Activated naive CD8-positive, alpha-beta T cell treated with anti-CD3 and anti-CD28 coated beads for 36 hours (primary cell): ENCODE measurements at places on chromosomes 6 and 20. TPM values are rescaled to one million over a fixed set of nuclear protein-coding genes. Genes with fewer than 3 reads are reported as not detected.
A peak's percentile ranks its signal among the peaks of the same experiment; 100 is the strongest.

PHACTR3 gene
- not detected for total RNA-seq

MAS1 gene
- total RNA-seq: not detected

MAFB gene
- not detected for total RNA-seq

CTCFL gene
- not detected for total RNA-seq

C6orf52 gene
- total RNA-seq: 6.3 TPM

RIN2 gene
- not detected for total RNA-seq

RIPPLY2 gene
- total RNA-seq: not detected

RWDD1 gene
- 52.2 TPM for total RNA-seq

RAB23 gene
- total RNA-seq: 1.5 TPM

RAB44 gene
- total RNA-seq: not detected

PNLDC1 gene
- not detected for total RNA-seq

HMGCLL1 gene
- total RNA-seq: not detected

ZSCAN26 gene
- 5.2 TPM for total RNA-seq

SLC17A2 gene
- total RNA-seq: not detected

VSTM2L gene
- not detected for total RNA-seq

GRCh38 chr6:139271056-139271455 is 20.7 kb downstream of the TXLNB start:
- H3K36me3 ChIP-seq: no peaks in the 10 kb centered on the region
- H3K27me3 ChIP-seq: no peaks in the 10 kb centered on the region
- no peak overlapping the region for H3K4me3 ChIP-seq
- peaks cover 2% of the 10 kb centered on the region for H3K4me1 ChIP-seq
- peak overlapping the region; percentile 12 for H3K27ac ChIP-seq

DNA sequence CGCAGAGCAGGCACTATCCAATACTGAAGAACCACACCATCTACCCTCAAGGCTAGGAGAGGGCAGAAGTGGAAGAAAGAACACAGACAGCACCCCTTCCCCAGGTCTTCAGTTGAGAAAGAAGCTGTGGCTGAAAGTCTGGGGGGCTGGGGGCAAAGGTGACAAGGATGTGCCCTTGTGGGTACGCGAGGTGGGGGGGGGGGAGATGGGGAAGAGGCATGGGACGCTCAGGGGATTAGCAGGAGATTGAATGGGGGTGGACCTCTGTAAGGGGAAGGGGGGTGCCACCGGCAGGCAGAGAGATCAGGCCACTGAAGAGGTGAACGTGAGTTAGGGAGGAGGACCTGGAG is 1.1 kb downstream of the B4GALT5 start:
- DNase-seq: no peak
- peak overlapping the region; percentile 94 for H3K4me3 ChIP-seq
- H3K27me3 ChIP-seq: no peaks in the 10 kb centered on the region
- H3K4me1 ChIP-seq: peaks cover 34% of the 10 kb centered on the region
- peak overlapping the region; percentile 91 for H3K27ac ChIP-seq
- peaks cover 15% of the 10 kb centered on the region for H3K36me3 ChIP-seq

DNA sequence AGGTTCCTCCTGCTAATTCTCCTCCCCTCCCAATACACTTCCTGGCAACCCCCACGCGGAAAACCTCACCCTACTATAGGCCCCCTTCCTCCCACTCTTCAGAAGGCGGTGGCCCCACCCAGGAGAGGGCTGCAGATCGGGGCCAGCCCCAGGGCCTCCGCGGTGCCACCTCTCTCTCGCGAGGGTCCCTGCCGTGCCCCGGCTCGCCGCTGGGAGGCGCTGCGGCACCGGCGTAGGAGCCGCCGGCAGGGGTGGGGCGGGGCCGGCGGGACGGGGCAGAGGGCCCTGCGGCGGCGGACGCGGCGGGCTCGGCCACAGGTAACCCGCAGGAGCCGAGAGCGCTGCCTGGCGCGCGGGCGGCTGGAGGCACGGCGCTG is at the start of gene ANKRD6:
Gene ANKRD6, plus strand, starts transcription at position 278 of the 377 bp plus-strand sequence. CDS start 133,825 bp downstream, outside the sequence.
- DNase-seq: peak; percentile 92
- H3K4me3 ChIP-seq: peak within 1 kb of the TSS; percentile 72
- no peaks in the 10 kb centered on the region for H3K36me3 ChIP-seq

- H3K27me3 ChIP-seq: no peaks in the 10 kb centered on the region
- no peak for DNase-seq
- H3K27ac ChIP-seq: no peak overlapping the region
- H3K36me3 ChIP-seq: no peaks in the 10 kb centered on the region
- no peak overlapping the region for H3K4me3 ChIP-seq
These were observed 47.1 kb upstream of the CD83 start for GRCh38 chr6:14070457-14070856.

GRCh38 chr6:104771258-104771832 is 88.4 kb downstream of the HACE1 start:
- no peak overlapping the region for H3K27ac ChIP-seq
- no peak for DNase-seq
- H3K4me3 ChIP-seq: no peak overlapping the region
- no peaks in the 10 kb centered on the region for H3K4me1 ChIP-seq
- peaks cover 2% of the 10 kb centered on the region for H3K36me3 ChIP-seq

- H3K36me3 ChIP-seq: no peaks in the 10 kb centered on the region
- H3K4me1 ChIP-seq: peaks cover 6% of the 10 kb centered on the region
- no peak overlapping the region for H3K4me3 ChIP-seq
- no peak overlapping the region for H3K27ac ChIP-seq
These were observed 4.1 kb upstream of the GPR63 start for GRCh38 chr6:96841345-96841744.

GRCh38 chr6:5478380-5478779 is 217.1 kb downstream of the FARS2 start:
- DNase-seq: no peak
- H3K27me3 ChIP-seq: no peaks in the 10 kb centered on the region
- no peak overlapping the region for H3K27ac ChIP-seq

DNA sequence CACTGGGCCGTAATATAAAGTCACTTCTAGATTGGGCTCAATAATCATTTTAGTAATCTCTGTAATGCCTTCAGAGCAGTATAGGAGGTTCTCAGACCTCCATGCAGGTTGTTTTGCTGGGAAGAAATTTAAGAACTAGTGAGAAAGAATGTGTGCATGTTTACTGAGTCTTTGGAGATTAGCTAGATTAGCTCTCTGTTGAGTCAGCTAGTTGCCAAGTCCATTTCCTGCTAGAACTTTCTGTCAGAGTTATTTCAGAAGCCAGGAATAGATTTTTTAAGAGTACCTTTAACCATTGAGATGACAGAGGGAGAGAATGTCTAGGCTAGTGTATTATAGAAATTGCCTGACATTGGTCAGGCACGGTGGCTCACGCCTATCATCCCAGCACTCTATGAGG is 33.3 kb downstream of the ORC3 start:
- H3K27ac ChIP-seq: no peak overlapping the region
- no peaks in the 10 kb centered on the region for H3K27me3 ChIP-seq
- DNase-seq: no peak
- H3K4me3 ChIP-seq: no peak overlapping the region

DNA sequence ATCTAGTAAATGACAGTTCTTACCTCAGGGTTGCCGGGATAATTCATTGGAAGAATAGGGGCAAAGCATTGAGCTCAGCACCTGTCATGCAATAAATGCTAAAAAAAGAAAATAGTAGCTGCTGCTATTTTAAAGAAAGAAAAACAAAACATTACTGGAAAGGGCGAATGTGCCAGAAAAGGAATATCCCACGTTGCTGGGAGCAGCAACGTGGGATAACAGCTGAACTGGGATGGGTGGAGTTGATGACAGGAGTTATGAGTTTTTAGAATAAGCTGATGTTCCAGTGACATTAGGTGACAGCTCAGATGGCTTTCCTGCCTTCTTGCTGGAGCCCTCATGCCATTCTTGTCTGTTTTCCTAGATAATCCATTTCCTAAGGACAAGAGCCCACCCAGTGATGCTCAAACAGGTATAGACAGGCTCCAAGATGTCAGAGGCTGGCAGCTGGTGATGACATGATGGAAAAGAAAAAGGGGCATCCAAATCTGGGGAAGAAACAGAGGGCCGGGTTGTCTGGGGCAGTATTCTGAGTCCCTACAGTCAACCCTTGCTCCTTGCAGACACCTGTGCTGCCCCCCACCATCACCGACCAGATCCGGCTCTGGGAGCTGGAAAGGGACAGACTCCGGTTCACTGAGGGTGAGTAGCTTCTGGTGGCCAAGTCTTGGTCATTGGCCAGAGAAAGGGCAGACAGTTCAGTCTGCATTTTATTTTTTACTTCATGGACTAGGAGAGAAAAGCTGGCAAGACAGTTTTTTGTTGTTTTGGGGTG is 1.1 kb upstream of the VARS2 start:
- peak overlapping the region; percentile 34 for H3K27ac ChIP-seq
- H3K4me3 ChIP-seq: peak overlapping the region; percentile 94
- H3K27me3 ChIP-seq: no peaks in the 10 kb centered on the region
- H3K36me3 ChIP-seq: peaks cover 47% of the 10 kb centered on the region
- no peak for DNase-seq

DNA sequence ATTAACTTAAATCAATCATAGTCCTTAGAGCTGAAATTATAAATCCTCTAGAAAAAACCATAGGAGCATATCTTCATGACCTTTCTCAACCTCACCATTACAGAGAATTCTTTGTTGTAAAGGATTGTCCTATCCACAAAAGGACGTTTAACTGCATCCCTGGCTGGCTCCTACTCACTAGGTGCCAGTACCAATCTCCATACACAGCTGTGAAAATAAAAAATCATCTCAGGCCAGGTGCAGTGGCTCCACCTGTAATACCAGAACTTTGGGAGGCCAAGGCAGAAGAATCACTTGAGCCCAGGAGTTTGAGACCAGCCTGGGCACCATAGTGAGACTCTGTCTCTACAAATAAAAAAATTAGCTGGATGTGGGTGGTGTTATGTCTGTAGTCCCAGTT is 89.9 kb downstream of the PDSS2 start:
- no peak overlapping the region for H3K27ac ChIP-seq
- DNase-seq: no peak
- H3K36me3 ChIP-seq: no peaks in the 10 kb centered on the region
- peaks cover 6% of the 10 kb centered on the region for H3K4me1 ChIP-seq
- H3K4me3 ChIP-seq: no peak overlapping the region

DNA sequence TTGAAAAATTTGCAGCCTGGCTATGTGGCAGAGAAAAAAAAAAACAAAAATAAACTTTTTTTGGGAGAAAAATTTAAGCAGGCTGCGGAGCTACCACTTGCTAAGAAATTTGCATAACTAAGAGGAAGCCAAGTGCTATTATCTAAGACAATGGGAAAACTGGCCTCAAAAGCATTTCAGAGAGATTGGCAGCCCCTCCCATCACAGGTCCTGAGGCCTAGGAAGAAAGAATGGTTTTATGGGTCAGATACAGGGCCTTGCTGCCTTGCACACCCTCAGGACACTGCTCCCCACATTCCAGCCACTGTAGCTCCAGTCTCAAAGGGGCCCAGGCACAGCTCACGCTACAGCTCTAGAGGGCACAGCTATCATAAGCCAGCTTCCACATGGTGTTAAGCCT is 777.9 kb downstream of the TENT5A start:
- H3K36me3 ChIP-seq: no peaks in the 10 kb centered on the region
- DNase-seq: no peak
- H3K27me3 ChIP-seq: no peaks in the 10 kb centered on the region
- no peaks in the 10 kb centered on the region for H3K4me1 ChIP-seq
- no peak overlapping the region for H3K27ac ChIP-seq

GRCh38 chr6:108434222-108434621 is 126.5 kb upstream of the FOXO3 start:
- peaks cover 2% of the 10 kb centered on the region for H3K4me1 ChIP-seq
- H3K27me3 ChIP-seq: no peaks in the 10 kb centered on the region
- no peak overlapping the region for H3K4me3 ChIP-seq

- H3K27ac ChIP-seq: no peak overlapping the region
- no peak for DNase-seq
- peaks cover 4% of the 10 kb centered on the region for H3K27me3 ChIP-seq
- peaks cover 18% of the 10 kb centered on the region for H3K4me1 ChIP-seq
- H3K36me3 ChIP-seq: no peaks in the 10 kb centered on the region
- no peak overlapping the region for H3K4me3 ChIP-seq
These were observed 34.5 kb upstream of the FAM184A start for GRCh38 chr6:119112812-119113530.

GRCh38 chr6:129453073-129453472 is 256.9 kb downstream of the ARHGAP18 start:
- H3K4me1 ChIP-seq: peaks cover 49% of the 10 kb centered on the region
- H3K27ac ChIP-seq: peak overlapping the region; percentile 85
- peaks cover 3% of the 10 kb centered on the region for H3K36me3 ChIP-seq
- no peak overlapping the region for H3K4me3 ChIP-seq
- no peaks in the 10 kb centered on the region for H3K27me3 ChIP-seq
- DNase-seq: no peak

DNA sequence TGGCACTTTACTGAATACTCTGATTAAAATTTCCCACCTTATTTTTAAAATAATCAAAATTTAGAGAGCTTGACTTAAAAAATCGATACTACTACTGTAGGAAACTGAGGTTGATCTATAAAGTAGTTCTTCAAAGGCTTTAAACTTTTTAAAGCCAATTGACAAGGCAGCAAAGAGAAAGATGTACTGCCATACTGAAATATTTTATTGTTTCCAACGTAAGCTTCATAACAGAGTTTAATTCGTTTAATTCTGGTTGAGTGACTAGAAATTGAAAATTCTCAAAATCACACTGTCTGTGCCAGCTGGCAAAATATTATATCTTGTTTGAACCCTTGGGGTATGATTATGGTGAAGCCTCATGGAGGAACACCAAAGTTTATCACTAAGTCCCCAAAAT is 207.6 kb downstream of the UNC5CL start:
- H3K27ac ChIP-seq: no peak overlapping the region
- no peak overlapping the region for H3K4me3 ChIP-seq
- H3K36me3 ChIP-seq: no peaks in the 10 kb centered on the region
- H3K27me3 ChIP-seq: peaks cover 24% of the 10 kb centered on the region

DNA sequence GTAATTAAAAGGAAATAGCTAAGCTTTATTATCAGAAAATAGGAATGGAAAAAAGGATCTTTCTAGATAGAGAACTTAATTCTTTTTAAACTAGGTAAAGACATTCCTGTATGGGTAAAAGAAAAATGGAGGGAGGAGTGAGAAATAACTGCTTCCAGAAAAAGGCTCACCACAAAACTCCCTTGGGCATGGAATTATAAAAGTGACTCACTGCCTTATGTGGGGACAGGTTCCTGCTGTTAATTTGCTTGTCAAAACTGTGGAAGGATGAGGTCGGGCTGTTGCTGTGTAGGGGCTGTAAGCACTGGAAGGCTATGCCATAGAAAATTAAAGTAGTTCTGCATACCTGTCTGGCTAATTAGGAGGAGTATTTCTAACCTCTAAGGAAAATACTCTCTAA is 158.7 kb downstream of the UBE3D start:
- H3K4me1 ChIP-seq: no peaks in the 10 kb centered on the region
- no peaks in the 10 kb centered on the region for H3K36me3 ChIP-seq
- no peak overlapping the region for H3K27ac ChIP-seq
- no peak overlapping the region for H3K4me3 ChIP-seq
- no peaks in the 10 kb centered on the region for H3K27me3 ChIP-seq
- no peak for DNase-seq

GRCh38 chr6:137911675-137912191 is 44.7 kb downstream of the TNFAIP3 start:
- peaks cover 37% of the 10 kb centered on the region for H3K4me1 ChIP-seq
- H3K4me3 ChIP-seq: no peak overlapping the region
- DNase-seq: no peak
- H3K27ac ChIP-seq: no peak overlapping the region

- no peak overlapping the region for H3K27ac ChIP-seq
- no peaks in the 10 kb centered on the region for H3K27me3 ChIP-seq
- H3K4me3 ChIP-seq: no peak overlapping the region
These were observed 7.1 kb upstream of the TMEM217 start for GRCh38 chr6:37265001-37265400.
